HuH-7.5 (cell line): ENCODE measurements at places on chromosomes 4 and X.

DNA sequence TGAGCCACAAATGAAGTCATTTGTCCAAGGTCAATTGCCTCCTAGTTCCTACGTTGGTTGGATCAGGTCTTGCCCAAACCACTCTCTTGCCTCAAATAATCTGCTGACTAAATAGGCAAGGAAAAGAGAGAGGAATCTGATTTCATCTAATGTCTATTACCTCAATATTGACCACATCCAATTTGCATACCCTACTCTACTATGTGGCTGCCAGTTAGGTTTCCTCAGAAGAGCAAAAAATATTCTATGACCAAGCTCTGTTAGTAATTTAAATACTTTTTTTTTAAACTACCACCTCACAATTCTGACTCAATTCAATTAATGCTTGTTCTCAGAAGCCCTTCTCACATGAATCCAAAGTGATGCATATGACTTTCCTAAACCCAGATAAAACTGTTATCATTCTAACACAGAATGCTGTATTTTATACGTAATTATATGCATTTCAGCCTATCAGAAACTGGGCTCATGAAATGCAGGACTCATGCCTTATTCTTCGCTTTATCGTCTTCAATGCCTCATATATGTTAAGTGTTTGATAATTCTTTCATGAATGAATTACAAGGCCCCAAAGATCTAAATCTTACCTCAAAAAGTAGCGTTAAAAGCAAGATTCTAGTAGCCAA is 98.6 kb downstream of the HUWE1 start:
- no peak for DNase-seq

DNA sequence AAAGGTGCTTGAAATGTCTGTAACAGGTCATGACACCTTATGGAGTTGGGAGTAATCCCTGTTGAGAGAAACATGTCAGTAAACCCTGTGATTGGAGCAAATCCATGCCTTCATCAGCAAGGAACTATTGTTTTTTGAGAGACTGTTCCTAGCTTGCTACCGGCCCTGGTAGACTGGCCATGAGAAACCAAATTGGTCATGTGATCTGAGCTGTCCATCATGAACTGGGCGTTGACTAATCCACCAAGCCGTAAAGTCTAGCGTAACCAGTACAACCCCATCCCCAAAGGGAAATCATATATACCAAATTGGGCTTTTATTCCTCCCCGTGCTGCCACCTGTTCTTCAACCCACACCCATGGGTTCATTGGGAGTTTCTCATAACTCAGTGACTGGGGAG is 143.7 kb downstream of the PHF8 start:
- DNase-seq: no peak

- no peak for DNase-seq
Observed at GRCh38 chr4:56080384-56080783, 131.6 kb downstream of the CEP135 start.

- DNase-seq: no peak
Observed at GRCh38 chr4:38017609-38018008, 57.4 kb downstream of the PTTG2 start.

DNA sequence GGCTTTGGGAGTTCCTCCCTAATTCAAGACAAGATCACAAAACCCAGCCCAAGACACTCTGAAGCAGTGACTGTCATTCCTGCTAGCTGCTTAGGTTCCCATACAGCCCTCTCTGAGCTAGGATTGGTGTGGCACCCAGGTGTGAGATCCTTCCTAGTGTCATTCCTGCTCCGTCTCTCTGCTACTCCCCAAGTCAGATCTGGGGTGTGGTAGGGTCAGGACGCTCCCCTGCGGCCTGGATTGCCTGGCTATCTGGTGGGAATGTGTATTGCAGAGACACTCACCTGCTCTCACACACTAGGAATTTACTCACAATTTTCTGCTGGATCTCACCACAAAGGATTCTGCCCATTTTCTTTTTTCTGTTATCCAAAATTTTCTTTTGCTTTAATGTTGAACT is 560.8 kb upstream of the ATOH1 start:
- DNase-seq: no peak

GRCh38 chr4:55398461-55398860 is 2.7 kb downstream of the TMEM165 start:
- no peak for DNase-seq

GRCh38 chr4:39304651-39305050 is 61.5 kb downstream of the RFC1 start:
- no peak for DNase-seq

- no peak for DNase-seq
Observed at GRCh38 chr4:960636-961350, 12.6 kb downstream of the DGKQ start.

GRCh38 chr4:15233264-15233597 is 194.6 kb upstream of the C1QTNF7 start:
- DNase-seq: no peak

DNA sequence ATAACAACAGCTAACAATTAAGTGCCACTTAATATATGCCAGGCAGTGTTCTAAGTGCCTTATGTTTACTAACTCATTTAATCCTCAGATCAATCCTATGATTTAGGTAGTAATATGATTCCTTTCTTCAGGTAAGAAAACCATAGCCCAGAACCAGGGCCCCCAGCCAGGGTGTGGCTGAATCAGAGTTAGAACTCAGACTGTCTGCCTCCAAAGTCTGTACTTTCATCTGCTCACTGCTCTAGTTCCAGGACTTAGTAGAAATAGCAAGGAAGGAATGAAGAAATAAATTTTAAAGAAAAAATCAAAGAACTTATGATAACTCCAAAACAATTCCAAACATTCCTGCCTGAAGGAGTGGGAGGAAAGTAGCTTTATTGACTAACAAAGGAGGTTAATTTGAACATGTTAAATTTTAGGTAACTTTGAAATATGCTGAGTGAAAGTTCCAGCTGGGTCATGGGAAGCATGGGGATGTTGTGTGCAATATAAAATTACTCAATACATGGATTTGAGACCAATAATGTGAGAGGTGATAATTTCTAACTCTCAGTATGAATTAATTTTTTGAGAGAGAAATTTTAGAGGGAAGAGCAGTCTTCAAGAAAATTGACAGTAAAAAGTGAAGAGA is 8.8 kb upstream of the ADH1C start:
- DNase-seq: no peak

- DNase-seq: no peak
Observed at GRCh38 chr4:73752424-73752823, 12.1 kb downstream of the CXCL8 start.

GRCh38 chr4:128635141-128635954 is 174.2 kb upstream of the JADE1 start:
- peak; percentile 7 for DNase-seq

GRCh38 chr4:157722146-157722545 is 450.7 kb downstream of the GASK1B start:
- no peak for DNase-seq

GRCh38 chr4:168177546-168178149 is 85.3 kb downstream of the ANXA10 start:
- DNase-seq: peak; percentile 29

- no peak for DNase-seq
Observed at GRCh38 chr4:159823743-159824142, 720.9 kb downstream of the RAPGEF2 start.

DNA sequence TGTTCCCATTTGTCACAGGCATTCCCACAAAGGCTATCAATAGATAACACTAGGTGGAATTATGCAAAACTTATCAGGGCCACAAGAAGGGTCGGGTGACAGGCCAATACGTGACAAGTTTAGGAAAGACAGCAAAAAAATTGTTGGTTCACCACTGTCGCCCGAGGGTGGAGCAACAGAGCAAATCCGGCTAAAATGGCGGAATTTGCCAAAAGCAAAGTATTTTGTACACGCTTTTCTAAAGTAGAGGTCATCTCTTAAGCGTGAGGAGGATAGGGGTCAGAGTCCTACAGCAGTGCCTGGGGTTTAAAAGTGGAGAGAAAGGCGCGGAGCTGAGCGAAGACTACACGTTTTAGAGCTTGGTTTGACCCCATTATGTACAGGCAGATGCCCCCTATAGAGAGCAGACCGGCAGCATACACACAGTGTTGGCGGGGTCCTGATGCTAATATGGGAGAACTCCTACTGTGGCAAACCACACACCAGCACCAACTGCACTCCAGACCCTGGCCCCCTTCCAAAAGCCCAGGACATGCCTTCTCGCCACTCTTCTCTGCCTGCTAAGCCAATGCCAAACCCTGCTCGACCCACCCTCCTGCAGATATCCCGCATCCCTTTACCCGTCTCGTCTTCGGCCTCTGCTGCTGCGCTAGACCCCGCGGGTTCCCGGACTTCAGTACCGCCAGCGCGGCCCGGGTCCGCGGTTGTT is 733 bp downstream of the CCNA2 start:
- no peak for DNase-seq

GRCh38 chrX:133726642-133727041 is 258.8 kb downstream of the GPC3 start:
- no peak for DNase-seq

- no peak for DNase-seq
Observed at GRCh38 chr4:47749060-47749459, 88.8 kb downstream of the CORIN start.

DNA sequence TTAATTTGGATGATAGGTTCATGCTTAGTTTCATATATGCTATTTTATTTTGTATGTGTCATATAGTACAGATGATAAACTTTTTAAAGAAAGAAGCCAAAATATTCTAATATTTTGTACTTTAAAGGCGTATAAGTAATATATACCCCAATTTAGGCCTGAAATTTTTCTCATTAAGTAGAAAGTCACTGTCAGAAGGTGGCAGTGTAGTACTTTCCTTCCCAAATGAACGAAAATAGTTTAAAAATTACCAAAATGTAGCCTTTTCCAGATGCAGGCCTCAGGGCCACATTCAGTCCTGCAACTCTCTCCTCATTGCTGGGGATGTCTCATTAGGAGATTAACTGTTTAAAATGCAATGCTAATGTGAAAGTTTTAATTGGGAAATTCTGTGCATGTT is 1263.6 kb downstream of the C4orf33 start:
- no peak for DNase-seq

- DNase-seq: no peak
Observed at GRCh38 chr4:76058302-76058701, 16.2 kb upstream of the ART3 start.
